Right hindlimb (tissue), 1 donor: ENCODE measurements at places on chromosomes 1 and 21.

DNA sequence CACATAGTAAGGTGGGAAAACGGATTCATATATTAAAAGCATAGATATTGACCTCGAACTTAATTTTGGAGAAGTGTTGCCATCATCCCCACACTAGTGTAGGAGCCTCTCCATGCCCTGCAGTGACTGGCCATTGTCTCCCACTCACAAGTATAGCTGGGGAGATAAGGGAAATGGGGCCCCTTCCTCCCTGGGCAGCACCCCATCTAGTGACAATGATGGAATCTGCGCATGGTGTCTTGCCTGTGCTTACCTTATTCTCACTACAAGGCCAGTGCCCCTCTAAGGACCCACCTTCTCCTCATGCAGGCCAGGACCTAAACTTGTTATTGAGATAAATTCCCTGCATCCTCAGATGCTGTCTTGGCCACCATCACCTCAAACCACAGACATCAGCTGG is 374.9 kb downstream of the NTNG1 start:
- no peak for DNase-seq

DNA sequence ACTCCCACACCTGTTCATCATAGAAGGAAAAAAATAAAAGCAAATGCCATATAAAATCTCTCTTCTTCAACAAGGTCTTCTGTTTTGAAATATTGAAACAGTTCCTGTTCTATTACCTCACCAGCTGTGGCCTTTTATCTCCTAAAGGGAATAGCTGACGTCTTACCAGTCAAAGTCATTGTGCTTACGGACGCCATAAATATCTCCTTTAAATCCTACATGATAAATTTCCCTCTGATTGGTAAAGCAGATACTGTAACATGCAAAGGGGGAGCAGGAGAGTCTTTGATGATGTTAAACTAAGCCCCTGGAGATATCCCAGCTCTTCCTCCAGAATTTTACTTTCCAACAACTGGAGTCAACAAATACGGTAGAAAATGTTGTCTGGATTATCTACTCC is 168.4 kb downstream of the ZC3H11B start:
- no peak for DNase-seq

- no peak for DNase-seq
Observed at GRCh38 chr1:150836129-150836773, 28.2 kb upstream of the CTSK start.

DNA sequence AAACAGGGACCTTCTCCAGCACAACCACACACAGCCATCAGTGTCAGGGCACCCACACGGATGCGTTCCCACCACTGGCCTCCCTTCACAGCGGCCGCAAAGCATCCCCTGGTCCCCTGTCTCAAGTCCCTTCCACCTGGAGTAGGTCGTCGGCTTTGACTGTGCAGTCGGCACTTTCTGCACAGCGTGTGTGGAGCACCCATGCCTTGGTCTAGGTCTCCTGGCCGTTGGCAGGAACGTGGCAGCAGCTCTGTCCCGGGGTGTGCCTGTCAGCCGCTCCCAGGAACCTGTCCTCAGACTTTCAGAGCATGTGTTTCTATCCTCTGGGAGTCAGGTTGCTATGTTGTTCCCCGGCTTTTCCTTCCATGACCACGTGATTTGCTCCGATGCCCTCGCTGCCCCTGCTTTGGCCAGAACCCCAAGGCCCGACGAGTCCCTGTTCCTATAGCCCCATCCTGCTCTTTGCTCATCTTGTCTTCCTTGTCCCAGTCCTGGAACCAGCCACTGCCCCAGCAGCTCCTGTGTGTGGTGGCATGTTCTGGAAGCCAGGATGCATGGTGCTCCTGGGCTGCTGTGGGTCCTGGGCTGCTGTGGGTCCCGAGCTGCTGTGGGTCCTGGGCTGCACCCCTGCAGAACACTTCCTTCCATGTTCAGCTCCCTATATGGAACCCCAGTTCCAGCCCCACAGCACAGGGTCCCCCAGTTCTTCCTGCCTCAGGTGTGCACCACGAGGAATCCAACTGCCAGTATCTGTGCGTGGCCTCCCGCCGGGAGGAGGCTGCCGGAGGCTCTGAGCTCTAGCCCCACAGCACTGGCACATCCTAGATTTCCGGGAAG is 84.2 kb upstream of the COL6A1 start:
- DNase-seq = no peak

DNA sequence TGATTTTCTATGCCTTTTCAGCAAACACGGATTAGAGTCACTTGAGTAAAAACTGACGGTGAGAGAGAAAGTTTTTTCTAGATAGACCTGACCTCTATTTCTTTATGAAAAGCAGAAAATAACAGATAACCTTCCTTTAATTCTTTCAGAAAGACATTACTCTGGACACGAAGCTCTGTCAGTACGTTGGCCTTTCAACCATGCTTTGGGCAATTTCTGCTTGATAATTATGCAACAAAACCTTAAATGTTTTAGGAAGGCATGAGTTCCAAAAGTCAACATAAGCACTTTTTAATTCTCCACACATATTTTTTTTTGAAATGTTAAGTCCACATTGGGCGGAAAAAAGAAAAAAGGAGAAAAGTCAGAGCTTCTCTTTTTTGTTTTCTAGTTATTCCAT is 137.8 kb downstream of the AKT3 start:
- no peak for DNase-seq

GRCh38 chr1:78168306-78168705 is 122.5 kb downstream of the GIPC2 start:
- DNase-seq = no peak

GRCh38 chr1:19786988-19787423 is 12.7 kb downstream of the TMCO4 start:
- no peak for DNase-seq

DNA sequence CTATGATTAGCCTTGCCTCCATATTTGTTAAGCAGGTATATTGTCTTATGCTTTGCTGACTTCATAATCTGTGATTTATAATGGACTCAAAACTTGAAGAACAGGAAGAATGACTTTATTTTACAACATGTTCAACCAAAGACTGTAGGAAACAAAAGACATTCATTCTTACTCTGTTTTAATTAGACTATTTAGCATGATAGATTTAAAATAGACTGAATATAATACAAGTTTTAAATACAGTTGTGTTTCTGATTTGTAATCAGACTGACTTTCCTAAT is 63.1 kb downstream of the CDC14A start:
- DNase-seq = no peak

GRCh38 chr21:37564924-37565529 is 198.5 kb downstream of the DYRK1A start:
- no peak for DNase-seq
